Tongue (tissue), 3 donors: ENCODE measurements at places on chromosomes 5 and 9.
A peak's percentile ranks its signal among the peaks of the same experiment; 100 is the strongest.

- no peak for DNase-seq
Measured at GRCh38 chr5:8458038-8458383, 589.1 kb downstream of the MTRR start.

DNA sequence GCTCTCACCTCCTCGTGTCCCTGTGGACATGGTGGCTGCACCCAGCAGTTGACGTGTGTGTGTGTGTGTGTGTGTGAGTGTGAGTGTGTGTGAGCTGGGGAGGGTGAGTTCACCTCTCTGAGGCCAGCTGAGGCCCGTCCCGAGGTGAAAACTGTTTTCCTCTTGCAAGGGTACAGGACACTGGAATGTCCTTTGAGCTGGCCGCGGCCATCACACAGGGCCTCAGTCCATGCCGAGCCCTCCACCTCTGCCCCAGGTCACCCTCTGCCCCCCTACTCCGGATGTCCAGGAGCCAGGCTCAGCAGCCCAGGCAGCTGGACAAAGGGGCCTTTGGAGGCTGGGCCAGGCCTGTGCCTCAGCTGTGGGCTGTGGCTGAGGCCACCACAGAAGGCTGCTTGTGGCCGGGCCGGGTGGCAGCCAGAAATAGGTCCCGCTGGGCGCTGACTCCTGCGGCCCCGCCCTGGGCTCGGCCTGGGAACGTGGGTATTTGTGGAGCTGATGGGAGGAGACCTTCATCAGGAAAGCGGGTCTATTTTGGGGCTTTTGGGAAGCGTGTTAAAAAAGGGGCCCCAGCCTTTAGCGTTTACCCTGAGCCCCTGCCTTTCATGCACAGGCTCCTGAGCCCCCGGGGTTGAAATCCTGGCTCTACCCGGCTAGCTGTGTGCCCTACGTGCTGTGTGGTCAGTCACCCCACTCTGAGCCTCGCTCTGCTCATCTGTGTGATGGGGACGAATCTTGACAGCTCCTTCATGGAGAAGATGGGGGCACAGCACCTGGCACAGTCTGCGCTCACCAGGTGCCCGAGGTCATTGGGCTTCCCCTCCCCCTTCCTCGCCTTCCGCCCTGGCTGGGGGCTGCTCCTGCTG is 75.1 kb upstream of the IER5L start:
- DNase-seq, result peak; percentile 66

DNA sequence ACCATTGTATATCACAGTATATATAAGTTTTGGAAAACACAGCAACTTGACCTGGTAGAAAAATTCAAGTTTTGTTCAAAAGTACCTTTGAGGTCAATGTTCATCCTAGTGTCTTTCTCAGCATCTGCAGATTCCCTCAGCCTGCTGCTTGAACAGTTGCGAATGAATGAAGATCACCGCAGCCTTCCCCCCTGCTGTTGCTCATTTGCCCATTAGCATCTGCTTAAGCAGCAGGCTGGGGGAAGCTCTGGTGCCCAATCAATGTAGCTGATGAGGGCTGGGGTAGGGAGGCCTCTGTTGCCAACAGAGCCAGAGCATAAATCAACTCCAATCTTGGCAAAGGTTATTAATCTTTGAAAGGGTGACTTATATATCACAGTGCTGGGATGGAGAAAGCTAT is 586.5 kb upstream of the PTPRD start:
- no peak for DNase-seq

DNA sequence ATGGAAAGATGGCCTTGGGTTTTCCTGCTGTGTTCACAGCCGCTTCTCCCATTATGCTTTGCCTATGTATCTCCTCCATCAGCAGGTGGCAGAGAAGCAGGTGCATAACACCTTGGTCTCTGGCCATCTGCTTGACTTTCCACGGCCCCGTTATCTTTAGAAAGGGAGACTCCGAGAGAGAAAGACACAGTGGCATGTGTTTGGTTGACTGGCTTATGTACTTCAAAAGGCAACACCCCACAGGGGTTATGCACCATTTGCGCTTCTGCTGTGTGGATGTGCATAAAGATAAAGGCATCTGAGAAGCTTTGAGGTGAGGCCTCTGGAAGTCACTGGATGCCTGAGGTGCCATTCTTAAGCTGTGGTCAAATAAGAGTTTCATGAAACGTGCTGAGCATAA is 138.4 kb downstream of the EGFLAM start:
- no peak for DNase-seq

DNA sequence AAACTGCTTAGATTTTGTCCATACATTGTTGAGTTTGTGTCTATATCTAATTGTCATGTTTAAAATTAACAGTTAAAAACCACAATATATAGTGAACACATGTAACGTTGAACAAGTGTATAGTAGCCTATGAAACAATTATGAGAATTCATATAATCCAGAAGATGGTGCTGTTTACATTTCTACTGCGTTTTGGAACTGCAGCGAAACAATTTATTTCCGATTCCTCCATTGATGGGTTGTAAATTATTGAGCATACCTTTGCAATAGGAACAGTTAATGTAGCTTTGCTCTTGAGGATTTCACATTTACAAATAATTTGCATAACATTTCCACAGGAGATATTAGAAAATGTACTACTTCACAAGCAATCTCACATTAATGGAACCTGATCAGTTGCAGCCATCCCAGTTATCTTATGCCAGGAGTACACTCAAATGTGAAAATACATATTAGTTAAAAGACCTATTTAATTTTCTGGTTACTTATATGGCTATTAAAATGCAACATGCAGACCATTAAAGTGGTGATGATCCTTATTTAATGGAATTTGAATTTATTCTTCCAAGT is 411.8 kb downstream of the CDH10 start:
- DNase-seq, result peak; percentile 21

- no peak for DNase-seq
Measured at GRCh38 chr9:14362175-14362574, 48.2 kb upstream of the NFIB start.
